NCI-H510A (cell line): ENCODE measurements at places on chromosomes 6 and 20.

GRCh38 chr6:105270511-105270910, 90.7 kb upstream of the POPDC3 start:
- no peak for DNase-seq

- DNase-seq = no peak
These were observed 101.3 kb downstream of the SMOC2 start for GRCh38 chr6:168542301-168542700.

DNA sequence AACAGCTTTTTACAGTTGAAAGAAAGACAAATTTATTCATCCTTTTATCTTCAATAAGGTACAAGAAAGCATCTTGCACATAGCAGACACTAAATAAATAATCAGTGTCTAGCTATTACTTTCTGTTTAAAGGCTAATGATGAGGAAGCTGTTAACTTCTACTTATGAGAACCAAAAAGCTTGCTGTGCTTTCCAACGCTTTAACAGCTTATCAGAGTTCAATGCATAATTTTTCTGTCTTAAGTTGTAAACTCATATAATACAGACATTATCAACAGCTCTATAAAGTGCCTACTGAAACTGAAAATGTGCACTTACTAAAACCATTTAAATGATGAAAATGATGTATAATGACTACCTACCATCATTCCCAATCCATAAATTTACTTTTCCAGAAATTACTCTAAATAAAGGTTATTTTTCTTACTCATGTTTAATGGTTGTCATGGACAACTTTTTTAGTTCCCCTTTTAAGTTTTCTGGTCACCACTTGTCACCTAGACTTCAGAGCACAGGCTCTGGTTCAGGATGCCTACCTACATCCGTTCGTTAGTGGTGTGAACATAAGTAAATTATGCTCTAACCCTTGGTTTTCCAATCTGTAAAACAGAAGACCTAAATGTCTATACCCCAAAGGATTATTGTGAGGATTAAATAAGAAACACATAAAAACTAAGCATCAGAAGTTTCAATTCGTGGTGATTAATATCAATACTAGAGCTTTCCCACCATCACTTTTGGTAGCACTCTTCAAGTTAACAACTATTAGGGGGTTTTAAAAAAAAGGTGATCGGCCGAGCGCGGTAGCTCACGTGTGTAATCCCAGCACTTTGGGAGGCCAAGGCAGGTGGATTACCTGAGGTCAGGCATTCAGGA, 8.0 kb downstream of the PNISR start:
- DNase-seq = no peak

- DNase-seq = no peak
These were observed 587.2 kb downstream of the EPM2A start for GRCh38 chr6:145147981-145148749.

GRCh38 chr6:54730767-54731630, 115.6 kb upstream of the FAM83B start:
- DNase-seq = no peak

GRCh38 chr6:150169609-150170008, 26.8 kb downstream of the PPP1R14C start:
- DNase-seq = no peak

DNA sequence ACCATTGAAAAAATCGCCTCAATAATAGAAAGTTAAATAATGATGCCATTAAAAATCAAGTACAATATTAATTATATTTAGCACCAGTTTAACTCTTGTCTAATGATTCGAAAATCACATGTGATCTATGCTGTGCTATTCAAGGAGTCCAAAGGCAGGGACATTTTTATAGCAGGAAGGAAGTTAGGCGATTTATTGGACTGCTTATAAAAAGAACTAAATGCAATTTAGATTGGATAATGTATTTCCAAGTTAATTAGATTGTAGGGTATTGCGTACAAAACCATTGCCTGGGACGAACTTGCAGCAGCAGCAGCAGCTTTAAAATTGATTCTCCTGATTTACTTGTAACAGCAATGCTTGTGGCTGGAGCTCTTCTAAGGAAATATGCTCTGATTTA, 87.4 kb upstream of the TMEM181 start:
- no peak for DNase-seq
